ENCODE measurements at places on chromosomes 2 and 18. TPM values are rescaled to one million over a fixed set of nuclear protein-coding genes. Genes with fewer than 3 reads are reported as not detected.
A peak's percentile ranks its signal among the peaks of the same experiment; 100 is the strongest.

GRCh38 chr2:133266041-133266925 lies 302.0 kb downstream of the NCKAP5 start:
- no peak overlapping the region for H3K27ac ChIP-seq
- no peak overlapping the region for H3K4me3 ChIP-seq
- H3K36me3 ChIP-seq = no peaks in the 10 kb centered on the region

DNA sequence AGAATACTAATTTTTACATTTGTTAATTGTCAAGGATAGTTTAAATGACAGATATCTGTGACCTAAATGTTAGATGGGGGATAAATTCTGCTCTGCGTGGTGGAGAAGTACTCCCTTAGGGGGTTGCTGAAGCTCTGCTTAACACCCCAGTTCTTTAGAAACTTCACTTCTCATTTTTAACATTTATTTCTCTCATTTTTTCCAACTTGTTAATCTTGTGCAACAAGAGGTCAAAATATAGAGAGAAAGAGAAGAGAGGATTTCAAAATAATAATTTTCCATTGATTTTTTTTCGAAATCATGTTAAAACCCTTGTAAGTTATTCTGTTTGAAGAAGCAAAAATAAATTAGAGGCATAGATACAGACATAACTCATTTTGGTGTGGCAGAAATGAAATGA lies 61.3 kb upstream of the SLC8A1 start:
- no peaks in the 10 kb centered on the region for H3K36me3 ChIP-seq
- no peaks in the 10 kb centered on the region for H3K4me1 ChIP-seq
- DNase-seq = no peak
- no peak overlapping the region for H3K4me3 ChIP-seq
- H3K27me3 ChIP-seq = no peaks in the 10 kb centered on the region

GRCh38 chr18:3455090-3455635 lies 5.2 kb downstream of the TGIF1 start:
- H3K36me3 ChIP-seq = peaks cover 56% of the 10 kb centered on the region
- H3K4me3 ChIP-seq = peak overlapping the region; percentile 86
- H3K4me1 ChIP-seq = peaks cover 67% of the 10 kb centered on the region

GRCh38 chr2:146847846-146848245 lies 997.0 kb upstream of the ACVR2A start:
- H3K36me3 ChIP-seq = no peaks in the 10 kb centered on the region
- no peak overlapping the region for H3K4me3 ChIP-seq
- H3K27ac ChIP-seq = no peak overlapping the region
- H3K4me1 ChIP-seq = no peaks in the 10 kb centered on the region
- no peak for DNase-seq

DNA sequence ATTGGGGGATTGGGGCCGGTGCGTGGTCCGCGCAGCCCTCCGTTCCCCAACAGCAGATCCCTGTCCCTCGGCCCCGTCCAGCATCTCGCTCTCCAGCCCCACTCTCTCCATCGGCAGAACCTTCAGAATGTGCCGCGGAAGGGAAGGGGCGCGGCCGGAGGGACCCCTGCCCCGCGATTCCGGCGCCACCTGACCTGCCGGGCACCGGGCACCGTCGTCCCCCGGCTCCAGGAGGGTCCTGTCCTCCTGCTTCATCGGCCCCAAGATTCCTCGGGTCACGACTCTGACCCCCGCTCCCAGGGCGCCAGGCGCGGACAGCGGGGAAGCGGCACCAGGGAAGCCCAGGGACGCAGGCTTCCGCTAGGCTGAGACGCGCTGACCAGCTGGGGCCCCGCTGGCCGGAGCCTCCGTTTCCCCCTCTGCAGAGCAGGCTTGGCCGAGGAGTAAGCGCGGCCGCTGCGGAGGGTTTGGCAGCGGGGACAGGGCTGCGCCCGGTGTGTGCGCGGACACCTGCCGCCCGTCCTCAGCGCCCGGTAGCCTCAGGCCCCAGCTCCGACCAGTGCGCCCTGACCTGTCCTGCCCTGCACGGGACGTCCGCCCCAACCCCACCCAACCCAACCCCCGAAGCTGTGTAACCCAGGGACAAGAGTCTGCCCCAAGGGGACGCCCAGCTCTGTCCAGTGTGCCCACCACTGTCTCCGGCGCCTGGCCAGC lies 16.8 kb upstream of the BOK start:
- no peak for DNase-seq
- H3K4me1 ChIP-seq = peaks cover 3% of the 10 kb centered on the region
- no peaks in the 10 kb centered on the region for H3K36me3 ChIP-seq
- no peak overlapping the region for H3K4me3 ChIP-seq
- H3K27me3 ChIP-seq = peaks cover 22% of the 10 kb centered on the region
- H3K27ac ChIP-seq = no peak overlapping the region

GRCh38 chr2:19671916-19672315 lies 229.9 kb downstream of the TTC32 start:
- H3K27me3 ChIP-seq = peaks cover 7% of the 10 kb centered on the region
- H3K36me3 ChIP-seq = no peaks in the 10 kb centered on the region
- DNase-seq = no peak
- H3K27ac ChIP-seq = no peak overlapping the region
- no peaks in the 10 kb centered on the region for H3K4me1 ChIP-seq
- H3K4me3 ChIP-seq = no peak overlapping the region

The PRKAG3 gene
- total RNA-seq = not detected

The UGT1A4 gene
- total RNA-seq = not detected

The DNAH6 gene
- total RNA-seq = 0.85 TPM

The BMP10 gene
- not detected for total RNA-seq

The ALLC gene
- not detected for total RNA-seq

The CROCC2 gene
- not detected for total RNA-seq
